ENCODE measurements at places on chromosomes 12 and 14.

DNA sequence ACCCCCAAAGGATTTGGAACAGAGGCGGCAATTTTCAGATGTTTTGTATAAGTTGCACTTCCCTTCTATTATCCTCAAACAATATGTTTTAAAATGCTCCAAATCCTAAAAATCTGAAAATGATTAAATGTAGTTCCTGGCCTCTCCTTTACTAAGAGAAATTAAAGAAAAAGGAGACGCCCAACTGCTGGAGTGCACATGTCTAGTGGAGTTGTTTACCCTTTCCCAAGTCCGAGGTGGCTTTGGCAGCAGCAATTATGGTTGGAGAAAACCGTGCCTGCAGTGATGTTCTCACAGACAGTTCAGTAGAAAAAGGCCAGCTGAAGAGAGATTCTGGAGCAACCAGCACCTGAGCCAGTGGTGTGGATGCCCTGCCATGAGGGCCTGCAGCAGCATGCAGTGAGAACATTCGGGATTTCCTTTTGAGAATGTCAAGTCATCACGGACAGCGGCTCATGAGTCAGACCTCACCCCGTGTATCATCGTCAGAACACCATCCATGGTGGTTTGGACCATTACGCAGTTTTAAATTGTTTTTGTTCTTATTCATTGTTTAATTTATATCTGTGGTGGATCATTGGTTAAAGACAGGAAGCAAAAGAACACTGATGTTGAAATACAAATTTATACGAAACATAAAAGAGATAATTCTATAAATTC, 179.0 kb upstream of the KRR1 start:
- DNase-seq = no peak

DNA sequence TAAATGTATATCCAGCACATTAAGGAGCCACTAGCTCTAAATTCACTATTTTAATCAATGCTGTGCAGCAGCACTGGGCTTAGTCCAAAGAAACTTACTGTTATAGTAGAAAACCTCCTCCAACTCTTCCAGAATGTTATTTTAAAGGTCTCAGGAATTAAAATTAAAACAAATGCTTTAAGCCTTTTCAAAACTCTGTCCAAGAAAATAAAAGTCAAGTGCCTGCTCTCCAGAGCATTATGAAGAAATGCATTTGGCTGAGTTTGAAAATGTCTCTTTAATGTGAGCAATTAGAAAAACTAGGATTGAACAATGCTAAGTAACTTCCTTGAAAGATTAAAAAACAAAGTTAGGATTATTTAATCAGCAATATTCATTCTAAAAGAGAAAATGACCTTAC, 322.4 kb upstream of the DCN start:
- no peak for DNase-seq

- DNase-seq = no peak
Measured at GRCh38 chr12:95185854-95186253, 31.4 kb downstream of the FGD6 start.

DNA sequence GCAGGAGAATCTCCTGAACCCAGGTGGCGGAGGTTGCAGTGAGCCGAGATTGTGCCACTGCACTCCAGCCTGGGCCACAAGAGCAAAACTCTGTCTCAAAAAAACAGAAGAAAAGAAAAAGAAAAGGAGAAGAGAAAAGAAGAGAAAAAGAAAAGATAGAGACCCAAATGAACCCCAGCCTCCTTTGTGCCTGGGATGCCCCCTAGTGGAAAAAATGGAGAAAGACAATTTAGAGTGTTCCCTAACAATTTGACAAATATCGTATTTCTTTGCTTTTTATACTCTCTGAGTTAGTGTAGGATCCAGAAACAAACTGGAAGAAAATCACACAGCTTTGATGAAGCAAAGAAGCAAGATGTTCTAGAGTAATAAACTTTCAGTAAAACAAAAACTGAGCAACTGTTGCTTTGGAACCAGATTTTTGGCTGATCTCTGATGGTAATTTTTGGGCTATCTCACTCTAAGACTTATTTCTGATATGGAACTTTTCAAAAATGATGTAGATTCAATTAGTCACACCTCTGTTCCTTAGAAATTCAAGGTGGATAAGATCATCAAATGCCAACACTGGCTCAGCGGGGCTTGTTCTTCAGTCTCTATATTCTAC, 18.6 kb upstream of the PRKAB1 start:
- DNase-seq = no peak

- DNase-seq = no peak
Measured at GRCh38 chr12:98401427-98401826, 114.0 kb upstream of the TMPO start.

- DNase-seq = no peak
Measured at GRCh38 chr14:99718811-99719192, 34.7 kb downstream of the CYP46A1 start.

DNA sequence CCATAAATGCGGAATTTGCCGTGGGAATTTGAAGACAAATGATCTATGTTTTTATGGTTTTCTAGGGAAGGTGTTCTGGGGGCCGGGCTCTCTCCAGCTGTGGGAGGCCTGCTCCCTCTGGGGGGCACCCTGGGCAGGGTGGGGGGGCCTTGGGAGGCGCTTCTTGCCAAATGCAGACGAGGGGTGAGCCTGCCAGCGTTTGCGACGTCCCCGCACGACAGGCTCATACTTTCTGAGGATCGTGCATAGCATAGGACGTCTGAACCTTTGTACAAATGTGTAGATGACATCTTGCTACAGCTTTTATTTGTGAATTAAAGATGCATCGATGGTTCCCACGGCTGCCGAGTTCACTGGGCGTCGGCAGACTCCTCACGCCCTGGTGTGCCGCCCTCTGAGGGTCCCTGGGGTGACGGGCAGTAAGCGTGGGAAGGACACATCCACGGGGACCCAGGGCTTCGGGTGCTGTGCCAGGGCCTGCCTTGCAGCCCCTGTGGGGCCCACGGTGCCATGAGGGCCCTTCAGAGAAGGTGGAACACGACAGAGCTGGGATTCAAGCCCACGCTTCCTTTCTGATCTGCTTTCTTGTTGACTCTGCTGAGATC, 42.3 kb downstream of the KIF26A start:
- DNase-seq = no peak

DNA sequence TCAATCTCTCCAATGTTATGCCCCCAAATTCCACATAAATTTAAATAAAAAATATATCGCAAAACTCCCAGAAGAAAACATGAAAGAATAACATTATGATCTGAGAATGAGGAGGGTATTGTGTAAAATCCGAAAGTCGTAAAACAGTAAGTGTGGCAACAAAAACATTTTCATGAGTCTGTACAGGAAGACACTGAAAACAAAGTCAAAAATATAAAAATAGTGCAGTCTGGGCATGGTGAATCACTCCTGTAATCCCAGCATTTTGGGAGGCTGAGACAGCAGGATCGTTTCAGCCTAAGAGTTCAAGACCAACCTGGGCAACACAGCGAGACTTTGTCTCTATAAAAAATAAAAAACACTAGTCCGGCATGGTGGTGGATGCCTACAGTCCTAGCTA, 57.1 kb downstream of the SPTLC2 start:
- DNase-seq = no peak

DNA sequence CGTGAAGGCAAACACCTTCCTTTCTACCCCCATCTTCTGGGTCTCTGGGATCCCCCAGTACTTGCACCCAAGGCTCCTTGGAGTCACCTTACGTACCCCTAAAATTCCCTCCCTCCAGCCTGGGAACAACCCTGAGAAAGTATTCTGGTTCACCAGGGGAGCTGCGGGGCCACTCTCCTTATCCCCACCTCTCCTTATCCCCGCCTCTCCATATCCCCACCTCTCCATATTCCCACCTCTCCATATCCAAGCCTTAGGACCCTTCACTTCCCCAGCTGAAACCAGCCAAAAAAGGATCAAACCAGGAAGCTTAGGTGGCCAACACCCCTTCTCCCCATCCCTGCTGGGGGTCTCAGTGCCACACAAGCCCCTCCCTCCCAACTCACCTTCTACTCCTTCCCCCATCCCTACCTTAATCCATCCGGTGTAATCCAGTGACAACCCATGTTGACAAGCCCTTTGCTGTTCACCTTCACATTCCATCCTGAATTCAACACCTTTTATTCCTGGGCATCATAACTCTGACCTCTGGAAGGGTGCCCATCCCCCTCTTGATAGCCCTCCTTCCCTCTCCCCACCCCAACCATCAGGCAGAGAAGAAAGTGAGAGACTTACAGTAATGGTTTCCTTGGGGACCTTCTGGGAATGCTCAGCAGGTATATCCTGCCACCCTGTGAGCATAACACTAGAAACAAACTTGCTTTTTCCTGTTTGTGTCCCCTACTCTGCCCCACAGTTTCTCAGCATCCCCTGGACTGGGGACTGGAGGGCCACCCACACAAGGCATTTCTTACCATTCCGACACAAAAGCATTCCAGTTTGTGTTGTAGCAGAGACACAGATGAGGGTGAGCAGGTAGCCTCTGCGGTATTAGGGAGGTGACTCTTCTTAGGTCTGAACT, 1.6 kb upstream of the MSI1 start:
- DNase-seq = no peak

- DNase-seq = no peak
Measured at GRCh38 chr12:1553987-1554982, 40.1 kb downstream of the FBXL14 start.

GRCh38 chr14:21734457-21735074, 60.9 kb upstream of the OR4E1 start:
- DNase-seq = peak; percentile 18

DNA sequence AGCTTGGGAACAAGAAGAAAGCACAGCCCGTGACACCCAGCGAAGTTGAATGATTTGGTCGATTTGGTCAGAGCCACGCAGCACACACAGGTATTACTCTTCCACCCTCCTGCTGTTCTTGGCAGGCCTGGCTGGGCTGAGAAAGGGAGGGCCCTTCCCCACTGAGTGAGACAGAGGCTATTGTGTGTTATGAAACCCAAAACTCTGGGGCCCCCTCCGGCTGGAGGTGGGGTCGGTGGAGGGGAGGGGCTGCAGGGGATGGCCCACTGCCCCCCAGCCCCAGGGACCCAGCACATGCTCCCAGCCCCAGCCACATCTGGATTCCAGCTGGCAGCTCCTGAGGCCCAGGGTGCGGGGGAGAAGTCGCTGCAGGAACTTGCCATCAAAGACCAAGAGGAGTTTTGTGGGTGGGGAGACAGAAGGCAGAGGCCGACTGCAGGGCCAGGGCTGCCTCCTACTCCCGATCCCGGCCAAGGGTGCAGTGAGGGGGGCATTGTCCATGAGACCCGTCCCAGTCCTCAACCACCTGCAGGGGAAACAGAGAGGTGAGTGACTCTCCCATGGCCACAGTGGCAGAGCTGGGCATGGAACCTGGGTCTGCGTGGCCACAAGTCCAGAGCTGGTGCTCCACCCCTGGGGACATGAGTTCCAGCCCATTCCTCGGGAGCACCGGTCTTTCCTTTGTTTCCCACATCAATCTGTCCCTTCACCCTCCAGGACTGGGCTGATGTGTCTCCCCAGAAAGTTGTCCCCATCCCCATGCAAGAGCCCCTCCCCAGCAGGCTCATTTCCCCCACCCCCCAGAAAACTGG, 8.7 kb downstream of the TMEM119 start:
- no peak for DNase-seq

DNA sequence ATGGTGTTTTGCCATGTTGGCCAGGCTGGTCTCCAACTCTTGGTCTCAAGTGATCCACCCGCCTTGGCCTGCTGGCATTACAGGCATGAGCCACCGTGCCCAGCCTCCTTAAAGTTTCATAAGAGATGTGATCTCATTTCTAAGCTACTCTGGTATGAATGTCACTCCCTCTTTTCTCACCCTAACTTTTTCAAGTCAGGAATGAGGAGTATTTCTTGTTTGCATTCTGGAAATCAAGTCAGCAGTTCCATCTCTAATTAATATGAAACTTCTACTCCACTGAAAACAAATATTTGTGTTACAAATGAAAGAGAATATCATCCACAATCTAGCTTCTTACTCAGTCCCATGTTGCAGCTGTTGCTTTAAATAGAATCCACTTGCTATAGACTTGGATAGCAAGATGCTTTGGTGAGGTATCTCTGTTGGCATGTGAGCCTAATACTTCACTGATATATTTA, 61.3 kb downstream of the ARF6 start:
- no peak for DNase-seq

Data from activated CD8-positive, alpha-beta memory T cell treated with anti-CD3 and anti-CD28 coated beads for 4 hours (primary cell).